ENCODE measurements at places on chromosomes 16 and 17.

DNA sequence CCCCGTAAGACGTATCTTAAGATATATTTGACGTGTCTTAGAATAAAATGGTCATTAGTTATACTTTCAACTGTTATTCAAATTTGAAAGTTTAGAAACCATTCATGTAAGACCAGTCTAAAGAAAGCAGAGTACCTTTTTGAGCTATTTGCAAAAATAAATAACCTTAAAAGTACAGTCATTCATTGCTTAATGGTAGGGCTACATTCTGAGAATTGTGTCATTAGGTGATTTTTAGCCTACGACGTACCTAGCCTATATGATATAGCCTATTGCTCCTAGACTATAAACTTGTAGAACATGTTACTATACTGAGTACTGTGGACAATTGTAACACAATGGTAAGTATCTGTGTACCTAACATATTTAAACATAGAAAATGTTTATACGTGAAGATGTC lies 139.2 kb downstream of the PHKB start:
- no peak for DNase-seq

- no peak for DNase-seq
These were observed 41.6 kb downstream of the MAP2K4 start for GRCh38 chr17:12062249-12062648.

DNA sequence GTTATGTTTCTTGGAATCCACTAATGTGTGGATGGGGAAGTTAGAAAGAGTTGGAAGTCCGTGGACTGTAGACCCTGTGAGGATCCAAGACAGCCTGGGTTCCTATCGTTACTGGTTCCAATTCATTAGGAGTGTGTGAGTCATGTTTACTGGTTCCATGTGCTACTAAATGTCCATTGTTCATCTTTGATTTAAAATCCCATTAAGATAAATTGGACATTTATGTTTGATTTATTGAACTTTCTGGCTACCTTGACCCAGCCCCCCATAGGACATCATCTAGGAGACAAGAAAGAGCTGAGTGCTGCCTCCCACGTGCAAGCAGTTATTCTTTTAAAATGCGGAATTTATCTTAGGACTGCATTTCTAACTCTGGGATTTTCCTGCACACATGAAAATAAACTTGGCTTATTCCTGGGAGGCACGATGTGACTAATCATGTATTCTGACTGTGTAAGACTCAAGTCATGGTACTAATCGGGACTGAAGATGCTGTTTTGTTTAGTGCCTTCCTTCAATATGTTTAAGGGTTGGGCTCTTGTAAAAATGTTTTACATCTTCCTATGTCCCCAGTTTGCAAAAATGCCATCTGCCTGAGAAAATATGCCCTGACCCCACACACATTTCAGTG lies 53.4 kb downstream of the RGS9 start:
- DNase-seq, result no peak

DNA sequence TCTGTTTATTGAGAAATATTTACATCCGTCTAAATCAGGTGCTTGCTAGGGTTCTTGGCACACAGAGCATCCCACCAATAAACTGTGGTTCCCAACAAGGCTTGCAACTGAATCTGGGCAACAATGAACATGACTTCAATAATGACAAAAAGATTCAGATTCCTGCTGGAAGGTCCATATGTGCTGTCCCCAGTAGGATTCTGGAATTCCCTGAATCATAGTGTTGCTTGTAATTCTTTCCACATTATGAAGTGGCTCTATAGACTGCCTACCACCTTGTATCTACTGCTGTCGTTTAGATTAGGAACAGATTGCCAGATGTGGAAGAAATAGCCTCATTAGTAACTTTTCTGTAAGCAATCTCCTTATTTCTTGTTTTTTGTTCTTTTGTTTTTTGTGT lies 265.9 kb downstream of the WWOX start:
- DNase-seq, result no peak

DNA sequence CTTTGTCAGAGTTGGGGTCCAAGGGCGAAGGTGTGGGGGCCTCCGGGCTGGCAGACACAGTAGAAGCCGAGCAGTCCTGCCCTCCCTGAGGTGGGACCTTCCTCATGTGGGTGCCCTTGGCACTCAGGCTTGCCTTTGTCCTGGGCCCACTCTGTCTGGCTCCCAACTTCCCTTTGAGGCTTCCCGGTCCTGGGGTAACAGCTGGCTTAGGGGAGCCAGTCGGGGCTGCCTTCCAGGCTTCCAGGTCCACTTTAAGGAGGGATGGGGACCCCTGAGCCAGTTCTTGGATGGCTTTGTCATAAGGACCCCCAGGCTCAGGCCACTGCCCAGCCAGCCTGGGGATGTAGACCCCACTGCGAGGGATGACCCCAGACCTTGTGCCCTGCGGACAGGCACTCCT lies 7.8 kb downstream of the GAS2L2 start:
- DNase-seq, result no peak

- DNase-seq, result no peak
These were observed 78.5 kb upstream of the BCAR1 start for GRCh38 chr16:75329943-75330342.

GRCh38 chr16:89572485-89573205 lies 2.9 kb upstream of the CPNE7 start:
- no peak for DNase-seq

GRCh38 chr16:89373355-89374110 lies 116.8 kb downstream of the ANKRD11 start:
- no peak for DNase-seq

GRCh38 chr17:35433075-35433894 lies 985 bp upstream of the SLFN12 start:
- DNase-seq, result peak; percentile 74

GRCh38 chr17:33492731-33493265 lies 199.7 kb upstream of the ASIC2 start:
- no peak for DNase-seq

GRCh38 chr16:12679660-12680272 lies 123.9 kb downstream of the CPPED1 start:
- no peak for DNase-seq

DNA sequence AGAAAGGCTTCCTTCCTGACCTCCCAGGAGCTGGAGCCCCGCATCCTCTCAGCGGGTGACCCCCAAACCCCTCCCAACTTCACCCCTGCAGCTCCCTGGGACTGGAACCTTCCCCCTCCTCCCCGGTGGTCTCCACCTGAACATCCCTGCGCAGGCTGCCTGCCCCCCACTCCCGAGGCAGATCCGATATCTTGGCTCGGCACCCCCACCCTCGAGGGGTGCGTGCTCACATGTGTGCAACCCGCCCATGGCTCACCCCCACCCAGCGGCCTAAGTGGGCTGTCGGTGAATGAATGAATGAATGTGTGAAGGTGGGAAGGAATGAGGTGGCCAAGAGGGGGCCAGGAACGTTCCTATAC lies 39.7 kb downstream of the SLC7A5 start:
- DNase-seq, result no peak

DNA sequence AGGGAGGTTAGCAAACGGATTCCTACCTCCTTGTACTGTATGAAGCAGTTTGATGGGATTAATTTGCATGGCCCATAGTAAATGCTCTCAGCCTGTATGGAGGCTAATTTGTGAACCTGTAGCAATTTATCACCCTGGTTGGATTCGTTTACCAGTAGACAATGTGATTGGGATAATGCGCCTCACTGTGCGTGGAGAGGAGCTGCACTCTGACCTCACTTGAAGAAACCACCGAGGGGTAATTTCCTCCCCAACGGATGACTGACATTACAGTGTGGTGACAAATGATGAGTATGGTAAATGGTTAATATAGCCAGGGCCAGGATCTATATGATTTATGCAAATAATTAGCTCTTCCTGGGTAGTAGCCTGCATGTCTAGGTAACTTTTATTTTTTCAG lies 479.1 kb upstream of the RBFOX1 start:
- no peak for DNase-seq

DNA sequence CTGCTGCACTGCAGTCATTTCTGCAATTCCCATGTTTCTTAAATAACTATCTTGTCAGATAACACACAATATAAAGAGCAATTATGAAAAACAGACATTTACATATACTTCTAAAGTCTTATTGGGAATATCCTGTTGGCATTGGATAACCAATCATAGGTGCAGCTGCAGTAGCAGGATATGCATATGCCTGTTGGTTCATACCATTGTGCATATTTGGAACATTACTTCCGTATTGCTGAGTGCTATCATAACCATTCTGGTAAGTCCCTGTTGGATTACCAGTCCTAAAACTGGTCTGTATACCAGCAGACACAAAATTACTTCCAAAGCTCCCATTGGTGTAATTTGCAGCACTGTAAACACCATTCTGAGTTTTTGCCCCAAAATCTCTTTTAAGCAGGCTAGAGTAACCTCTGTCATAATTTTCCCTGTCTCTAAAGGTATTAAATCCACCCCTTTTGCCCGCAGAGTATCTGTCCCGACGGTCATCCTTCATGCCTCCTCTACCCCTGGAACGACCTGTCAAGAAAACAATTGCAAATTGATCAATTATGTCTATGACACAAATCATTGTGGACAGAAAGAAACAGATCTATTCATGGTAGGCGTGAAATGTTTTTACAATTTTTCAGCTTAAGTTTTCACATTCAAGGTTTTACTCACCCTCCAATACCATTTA lies 3.1 kb upstream of the POLG2 start:
- no peak for DNase-seq

DNA sequence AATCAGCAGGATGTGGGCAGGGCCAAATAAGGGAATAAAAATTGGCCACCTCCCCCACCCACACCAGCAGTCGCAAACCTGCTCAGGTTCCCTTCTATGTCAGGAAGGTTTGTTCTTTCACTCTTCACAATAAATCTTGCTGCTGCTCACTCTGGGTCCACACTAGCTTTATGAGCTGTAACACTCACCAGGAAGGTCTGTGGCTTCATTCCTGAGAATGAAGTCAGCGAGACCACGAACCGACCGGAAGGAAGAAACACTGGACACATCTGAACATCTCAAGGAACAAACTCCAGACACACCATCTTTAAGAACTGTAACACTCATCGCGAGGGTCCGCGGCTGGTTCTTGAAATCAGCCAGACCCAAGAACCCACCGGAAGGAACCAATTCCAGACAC lies 115.5 kb upstream of the TBX2 start:
- DNase-seq, result no peak

DNA sequence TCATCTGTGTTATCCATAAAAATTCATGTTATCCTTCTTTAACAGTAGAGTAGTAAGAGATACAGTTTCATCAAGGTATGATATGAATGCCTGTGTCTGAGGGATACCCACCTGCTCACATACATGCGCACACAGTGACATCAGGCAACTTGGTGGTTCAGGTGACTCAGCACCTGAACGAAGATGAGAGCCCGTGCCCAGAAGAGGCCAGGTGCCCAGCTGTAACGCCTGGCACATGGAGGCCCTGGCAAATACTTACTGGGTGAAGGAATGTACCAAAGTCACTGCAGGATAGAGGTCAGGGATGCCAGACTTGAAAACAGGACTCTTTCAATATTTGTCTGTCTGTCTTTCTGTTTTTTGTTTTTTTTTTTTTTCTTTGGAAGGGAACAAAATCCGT lies 72.6 kb upstream of the LGALS9 start:
- DNase-seq, result no peak

All from Right ventricle myocardium superior (tissue), 1 donor.